Activated T-cell treated with anti-CD3 and anti-CD28 coated beads, Interleukin-2, amount 50 U/mL, for 4 hours (primary cell): ENCODE measurements at places on chromosomes 7 and 10.

- no peak for DNase-seq
Observed at GRCh38 chr7:123999703-124000102, 33.2 kb downstream of the TMEM229A start.

DNA sequence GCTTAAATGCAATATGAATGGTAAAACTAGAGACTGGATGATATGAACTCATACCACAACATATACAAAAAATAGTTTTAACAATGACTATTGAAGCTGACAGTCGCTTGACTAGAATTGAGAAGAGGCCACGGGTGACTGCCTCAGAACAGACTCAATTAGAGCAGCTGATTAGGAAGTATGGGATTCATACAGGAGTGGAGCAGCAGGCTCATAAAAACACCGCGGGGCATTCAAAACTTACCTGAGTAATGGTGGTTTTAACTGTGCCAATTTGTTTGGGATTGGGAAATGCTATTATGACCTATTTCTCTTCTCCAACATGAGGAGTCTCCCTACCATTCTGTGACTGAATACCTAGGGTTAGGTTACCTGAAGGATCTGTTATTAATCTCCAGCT, 2.1 kb downstream of the CADPS2 start:
- DNase-seq: no peak

DNA sequence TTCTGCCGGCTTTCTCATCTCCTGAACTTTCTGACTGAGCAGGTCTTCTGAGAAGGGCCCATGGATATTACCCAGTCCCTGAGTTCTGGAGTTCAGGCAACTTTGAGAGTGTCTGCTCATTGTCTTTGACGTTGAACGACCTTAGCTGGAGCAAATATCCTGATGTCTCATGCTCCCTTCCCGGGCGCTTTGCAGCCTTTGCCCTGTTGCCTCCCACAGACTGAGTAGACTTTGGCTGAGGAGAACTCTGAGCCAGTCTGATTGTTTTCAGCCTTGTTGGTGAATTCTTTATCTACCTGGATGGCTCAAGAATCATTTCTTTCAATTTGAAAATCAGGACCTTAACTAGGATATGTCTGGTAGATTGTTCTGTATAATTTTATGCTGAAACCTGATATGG, 353.7 kb downstream of the GLRX3 start:
- DNase-seq: no peak

DNA sequence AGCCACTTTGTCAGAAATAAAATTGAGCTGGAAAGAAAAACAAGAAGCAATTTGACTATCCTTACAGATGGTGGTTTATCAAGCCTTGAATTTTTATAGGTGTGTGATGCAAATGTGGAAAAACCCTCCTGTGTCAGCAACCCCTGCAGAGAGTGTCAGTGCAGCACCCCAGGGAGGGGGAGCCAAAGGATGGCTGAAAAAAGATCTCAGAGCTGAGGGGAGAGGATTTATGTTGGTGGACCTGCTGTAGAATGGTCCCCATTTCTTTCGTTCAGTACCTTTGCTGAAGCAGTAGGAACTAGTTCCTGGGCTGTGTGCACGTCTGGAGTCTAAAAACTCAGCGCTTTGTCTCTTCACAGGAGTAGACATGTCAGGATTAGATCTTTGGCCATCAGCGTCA, 239.0 kb downstream of the PHTF2 start:
- no peak for DNase-seq

DNA sequence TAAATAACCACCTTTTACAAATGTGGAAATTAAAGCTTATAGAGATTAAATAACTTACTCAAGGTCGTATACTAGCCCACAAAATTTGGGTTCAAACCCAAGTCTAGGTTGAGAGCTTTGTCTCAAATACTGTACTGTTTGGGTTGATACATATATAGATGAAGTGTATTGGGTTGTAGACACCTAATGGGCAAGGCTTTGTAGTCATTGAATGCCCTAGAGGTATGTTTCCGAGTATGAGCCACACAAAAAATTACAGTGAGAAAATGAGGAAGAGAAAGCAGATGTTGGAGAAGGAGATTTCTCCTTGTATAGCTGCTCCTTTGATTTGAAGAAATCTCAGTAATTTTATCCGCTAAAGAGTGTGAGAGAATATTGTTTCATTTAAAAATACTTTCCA, 60.6 kb downstream of the C1GALT1 start:
- no peak for DNase-seq

DNA sequence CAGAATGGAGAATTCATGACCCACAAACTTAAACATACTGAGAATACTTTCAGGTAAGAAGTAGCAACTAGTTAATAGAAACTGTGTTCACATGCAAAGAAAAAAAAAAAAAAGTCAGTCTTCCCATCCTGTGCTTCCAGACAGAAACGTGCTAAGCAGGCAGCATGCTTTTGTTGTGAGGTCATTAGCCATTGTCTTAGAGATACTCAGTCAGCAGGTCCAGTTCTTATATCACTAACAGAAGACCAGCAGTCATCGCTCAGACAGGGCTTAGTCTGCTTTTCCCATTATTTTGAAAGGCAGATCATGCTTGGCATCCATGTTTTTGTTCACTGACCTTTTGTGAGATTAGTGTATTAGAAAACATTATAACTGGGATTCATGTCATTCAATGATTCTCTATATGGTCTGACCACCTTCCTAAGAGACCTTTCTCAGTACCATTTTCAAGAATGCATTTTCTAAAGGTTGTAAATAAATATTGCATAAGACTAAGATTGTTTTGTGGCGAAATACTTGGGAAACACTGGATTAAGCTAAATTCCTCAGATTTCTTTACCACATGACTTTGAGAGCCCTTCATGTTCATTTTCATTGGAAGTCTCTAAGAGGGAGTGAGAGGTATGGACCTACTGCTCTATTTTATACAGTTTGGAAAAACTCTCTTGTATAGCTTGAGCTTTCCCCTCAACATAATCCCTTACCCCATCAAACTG, 45.0 kb upstream of the AGBL3 start:
- DNase-seq: no peak

DNA sequence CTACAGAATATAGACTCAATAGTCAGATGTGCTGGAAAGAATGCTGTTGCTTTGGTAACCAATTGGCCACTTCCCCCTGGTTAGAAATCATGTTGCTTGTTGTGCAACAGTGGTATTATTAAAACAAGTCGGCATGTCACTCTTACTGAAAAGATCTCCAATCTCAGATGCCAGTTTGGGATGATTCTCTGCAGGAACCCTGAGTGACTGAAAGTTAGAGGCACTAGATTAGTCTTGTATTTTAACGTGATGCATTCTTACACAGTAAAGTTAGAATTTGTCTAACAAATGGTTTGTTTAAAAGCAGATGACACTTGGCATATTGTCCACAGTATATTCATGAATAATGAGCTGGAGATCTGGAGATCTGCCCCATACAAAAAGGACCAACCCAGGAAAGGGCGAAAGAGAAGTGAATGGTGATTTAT, 287.6 kb downstream of the TWIST1 start:
- no peak for DNase-seq

- DNase-seq: no peak
Observed at GRCh38 chr10:62769574-62770242, 34.8 kb upstream of the ADO start.

GRCh38 chr7:30869794-30870611, 41.6 kb upstream of the AQP1 start:
- DNase-seq: no peak

- peak; percentile 5 for DNase-seq
Observed at GRCh38 chr10:25017154-25017590, 760 bp downstream of the THNSL1 start.

DNA sequence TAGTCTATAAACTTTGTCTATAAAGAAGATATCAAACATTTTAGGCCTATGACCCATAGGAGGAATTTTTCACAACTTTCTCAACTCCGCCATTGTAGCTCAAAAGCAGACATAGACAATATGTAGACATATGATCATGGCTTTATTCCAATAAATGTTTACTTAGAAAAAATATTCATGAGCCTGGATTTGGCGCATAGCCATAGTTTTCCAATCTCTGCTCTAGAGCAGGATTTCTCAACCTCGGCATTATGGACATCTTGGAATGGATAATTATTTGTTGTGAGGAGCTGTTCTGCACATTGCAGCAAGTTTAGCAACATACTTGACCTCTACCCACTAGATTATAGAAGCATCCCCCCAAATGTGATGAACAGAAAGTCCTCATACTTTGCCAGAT, 532.6 kb downstream of the ANKRD7 start:
- DNase-seq: no peak
